ENCODE measurements at places on chromosomes 7 and 10.

DNA sequence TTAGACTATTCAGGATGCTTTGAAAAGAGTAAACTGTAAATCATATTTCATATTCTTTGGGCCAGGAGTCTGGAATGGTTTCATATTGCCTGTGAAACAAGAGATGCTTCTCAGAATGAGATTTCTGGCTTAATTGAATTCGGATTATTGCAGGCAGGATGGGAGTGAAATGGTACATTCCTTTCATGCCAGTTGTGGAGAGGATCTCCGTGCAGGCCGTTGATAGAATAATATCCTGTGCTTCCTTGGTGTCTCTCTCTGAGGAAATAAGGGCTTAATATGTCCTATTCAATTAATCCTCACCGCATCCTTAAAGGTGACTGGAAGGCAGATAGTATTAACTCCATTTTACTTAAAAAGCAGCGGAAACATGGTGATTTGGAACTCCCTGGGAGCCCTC lies 56.6 kb downstream of the CUX1 start:
- peak; percentile 31 for DNase-seq
- H3K4me3 ChIP-seq = no peak overlapping the region
- no peaks in the 10 kb centered on the region for H3K36me3 ChIP-seq

GRCh38 chr10:25818751-25819150 lies 115.3 kb upstream of the MYO3A start:
- no peaks in the 10 kb centered on the region for H3K4me1 ChIP-seq
- no peaks in the 10 kb centered on the region for H3K36me3 ChIP-seq
- no peak overlapping the region for H3K27ac ChIP-seq
- no peak for DNase-seq

DNA sequence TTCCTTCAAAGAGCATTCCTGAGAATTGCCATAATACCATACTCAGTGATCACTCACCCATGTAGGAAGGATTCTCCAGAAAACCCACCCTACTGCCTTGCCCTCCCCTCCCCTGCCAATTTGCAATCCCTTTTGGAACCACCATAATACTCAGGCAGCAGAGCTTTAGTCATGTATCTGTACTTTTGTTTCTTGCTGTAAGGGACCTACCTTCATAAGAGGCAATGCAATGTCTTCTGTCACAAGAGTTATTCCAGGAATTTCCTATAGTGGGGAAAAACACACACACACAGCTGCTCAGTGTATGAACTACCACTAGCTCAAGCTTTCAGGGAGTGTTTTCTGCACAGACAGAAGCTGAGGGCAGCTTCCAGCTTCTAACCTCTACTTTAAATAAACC lies 67.0 kb downstream of the GSAP start:
- H3K4me1 ChIP-seq = peaks cover 23% of the 10 kb centered on the region
- H3K36me3 ChIP-seq = no peaks in the 10 kb centered on the region
- H3K27me3 ChIP-seq = no peaks in the 10 kb centered on the region
- H3K4me3 ChIP-seq = no peak overlapping the region
- H3K27ac ChIP-seq = no peak overlapping the region

GRCh38 chr10:123926401-123927264 lies 35.0 kb upstream of the CPXM2 start:
- peaks cover 9% of the 10 kb centered on the region for H3K36me3 ChIP-seq
- no peaks in the 10 kb centered on the region for H3K27me3 ChIP-seq
- DNase-seq = peak; percentile 58
- no peak overlapping the region for H3K4me3 ChIP-seq

DNA sequence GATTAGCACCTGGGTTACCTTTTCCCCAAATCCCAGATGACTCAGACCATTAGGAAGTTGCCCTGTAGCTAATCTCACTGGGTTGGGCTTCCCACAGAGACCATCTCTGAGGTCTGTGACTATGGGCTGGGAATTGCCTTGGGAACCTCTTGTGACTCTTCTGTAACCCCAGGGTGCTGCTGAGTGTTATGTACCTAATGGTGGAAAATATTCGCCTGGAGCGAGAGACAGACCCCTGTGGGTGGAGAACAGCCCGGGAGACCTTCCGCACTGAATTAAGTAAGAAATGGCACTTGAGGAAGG lies 20.0 kb downstream of the STRIP2 start:
- H3K27me3 ChIP-seq = peaks cover 1% of the 10 kb centered on the region
- H3K4me1 ChIP-seq = peaks cover 11% of the 10 kb centered on the region
- H3K4me3 ChIP-seq = no peak overlapping the region

DNA sequence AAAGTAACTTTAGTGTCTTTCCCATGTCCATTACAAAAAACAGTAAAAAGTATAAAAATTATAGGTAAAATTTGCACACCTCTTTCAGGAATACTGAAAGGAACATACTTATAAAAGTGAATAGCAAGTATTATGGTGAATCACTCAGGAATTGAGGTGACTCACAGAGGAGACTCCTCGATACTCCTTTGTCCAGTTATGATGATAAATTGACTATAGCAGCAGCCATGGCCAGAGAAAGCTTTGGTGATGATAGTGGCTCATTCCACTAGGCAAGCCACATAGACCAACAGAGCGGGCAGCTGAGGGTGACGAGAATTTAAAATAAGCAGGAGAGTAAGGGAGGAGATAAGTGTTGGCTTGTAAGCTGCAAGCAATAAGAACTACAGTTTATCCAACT lies 1231.1 kb upstream of the CELF2 start:
- H3K4me1 ChIP-seq = no peaks in the 10 kb centered on the region
- no peaks in the 10 kb centered on the region for H3K27me3 ChIP-seq
- peaks cover 4% of the 10 kb centered on the region for H3K36me3 ChIP-seq

Measured in HFFc6 (cell line).